NCI-H2029 treated with DMSO at 0.1 percent for 48 hours (cell line): ENCODE measurements at places on chromosomes 12 and 14.

DNA sequence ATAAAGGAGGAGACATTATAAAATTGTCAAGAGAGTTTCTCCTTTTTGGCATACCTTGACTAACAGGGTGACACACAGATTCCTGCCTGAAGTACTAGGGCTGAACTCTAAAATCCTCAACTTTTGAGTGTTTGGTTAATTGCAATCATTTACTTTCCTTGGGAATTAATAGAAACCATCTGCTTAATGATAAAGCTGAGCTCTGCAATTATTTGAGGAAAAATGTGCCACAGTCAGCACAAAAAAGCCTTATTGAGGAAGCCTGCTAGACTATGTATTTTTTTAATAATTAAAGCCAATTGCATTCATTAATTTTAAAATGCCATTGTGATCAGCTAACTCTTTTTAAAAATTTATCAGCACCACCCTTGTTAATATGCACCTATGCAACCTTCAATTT, 38.7 kb downstream of the PRICKLE1 start:
- DNase-seq: no peak

DNA sequence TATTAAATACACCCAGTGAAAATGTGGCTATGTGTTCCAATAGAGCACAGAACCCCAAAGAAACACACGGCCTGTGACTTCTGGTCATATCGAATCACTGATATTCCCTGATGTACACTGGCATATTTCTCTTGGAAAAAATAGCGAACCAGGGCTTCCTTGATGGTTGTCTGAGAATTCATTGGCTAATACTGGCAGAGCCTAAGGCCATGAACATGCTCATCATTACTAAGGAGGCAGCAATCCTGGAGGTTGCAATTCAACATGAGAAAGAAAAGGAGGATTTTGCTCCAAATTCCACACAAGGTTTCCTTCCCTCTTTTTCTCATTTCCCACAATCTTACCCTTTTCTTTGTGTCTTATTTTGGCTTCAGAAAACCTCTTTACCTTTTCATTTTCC, 212.9 kb upstream of the HMGA2 start:
- DNase-seq: no peak

GRCh38 chr12:108218921-108219320, 89.8 kb downstream of the WSCD2 start:
- DNase-seq: no peak

- DNase-seq: no peak
Measured at GRCh38 chr12:13133886-13134285, 30.4 kb upstream of the GSG1 start.

DNA sequence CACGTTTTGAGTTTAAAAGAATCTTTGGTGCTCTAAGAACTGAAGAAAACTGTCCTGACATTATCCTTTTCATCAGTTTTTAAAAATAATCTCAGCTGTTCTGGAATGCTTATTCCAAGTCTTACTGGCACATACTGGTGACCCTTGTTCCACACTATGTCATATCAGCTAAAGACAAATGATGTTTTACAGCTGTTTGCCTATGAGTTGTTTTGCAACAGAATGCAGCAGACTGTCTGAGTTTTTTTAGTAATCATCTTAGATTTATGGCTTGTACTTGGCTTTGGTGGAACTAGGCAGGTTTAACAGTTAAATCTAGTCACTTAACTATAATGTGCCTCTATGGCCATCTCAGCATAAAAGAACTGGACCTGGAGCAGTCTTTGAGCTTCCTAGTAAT, 91.6 kb upstream of the GRIN2B start:
- no peak for DNase-seq
